Bone marrow (tissue), 2 donors: ENCODE measurements at places on chromosomes 5 and 9.

DNA sequence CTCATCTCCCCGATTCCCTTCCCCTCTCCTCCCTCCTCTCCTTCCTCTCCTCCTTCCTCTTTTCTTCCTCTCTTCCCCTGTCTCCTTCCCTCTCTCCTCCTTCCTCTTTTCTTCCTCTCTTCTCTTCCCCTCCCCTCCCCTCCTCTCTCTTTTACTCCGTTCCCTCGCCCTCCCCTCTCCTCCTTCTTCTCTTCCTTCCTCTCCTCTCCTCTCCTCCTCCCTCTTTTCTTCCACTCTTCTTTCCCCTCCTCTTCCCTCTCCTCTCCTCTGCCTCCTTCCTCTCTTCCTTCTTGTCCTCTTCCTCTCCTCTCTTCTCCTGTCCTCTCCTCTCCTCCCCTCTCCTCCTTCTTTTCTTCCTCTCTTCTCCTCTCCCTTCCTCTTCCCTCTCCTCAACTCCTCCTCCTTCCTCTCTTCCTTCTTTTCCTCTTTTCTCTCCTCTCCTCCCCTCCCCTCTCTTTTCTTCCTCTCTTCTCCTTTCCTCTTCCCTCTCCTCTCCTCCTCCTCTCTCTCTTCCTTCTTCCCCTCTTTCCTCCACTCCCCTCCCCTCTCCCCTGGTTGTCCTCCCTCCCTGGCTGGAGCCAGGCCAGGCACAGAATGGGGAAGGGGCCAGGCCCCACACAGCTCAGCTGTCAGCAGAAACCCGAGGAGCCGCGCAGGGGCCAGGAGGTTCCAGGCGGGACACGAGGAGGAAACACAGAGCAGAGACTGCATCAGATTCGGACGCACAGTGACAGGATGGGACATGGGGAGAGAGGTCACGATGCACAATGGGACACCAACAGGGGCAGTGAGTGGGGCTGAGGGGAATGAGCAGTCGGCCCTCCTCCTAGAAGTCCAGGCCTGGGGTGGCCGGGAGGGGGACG is 48.0 kb downstream of the CAMK2A start:
- DNase-seq = no peak

DNA sequence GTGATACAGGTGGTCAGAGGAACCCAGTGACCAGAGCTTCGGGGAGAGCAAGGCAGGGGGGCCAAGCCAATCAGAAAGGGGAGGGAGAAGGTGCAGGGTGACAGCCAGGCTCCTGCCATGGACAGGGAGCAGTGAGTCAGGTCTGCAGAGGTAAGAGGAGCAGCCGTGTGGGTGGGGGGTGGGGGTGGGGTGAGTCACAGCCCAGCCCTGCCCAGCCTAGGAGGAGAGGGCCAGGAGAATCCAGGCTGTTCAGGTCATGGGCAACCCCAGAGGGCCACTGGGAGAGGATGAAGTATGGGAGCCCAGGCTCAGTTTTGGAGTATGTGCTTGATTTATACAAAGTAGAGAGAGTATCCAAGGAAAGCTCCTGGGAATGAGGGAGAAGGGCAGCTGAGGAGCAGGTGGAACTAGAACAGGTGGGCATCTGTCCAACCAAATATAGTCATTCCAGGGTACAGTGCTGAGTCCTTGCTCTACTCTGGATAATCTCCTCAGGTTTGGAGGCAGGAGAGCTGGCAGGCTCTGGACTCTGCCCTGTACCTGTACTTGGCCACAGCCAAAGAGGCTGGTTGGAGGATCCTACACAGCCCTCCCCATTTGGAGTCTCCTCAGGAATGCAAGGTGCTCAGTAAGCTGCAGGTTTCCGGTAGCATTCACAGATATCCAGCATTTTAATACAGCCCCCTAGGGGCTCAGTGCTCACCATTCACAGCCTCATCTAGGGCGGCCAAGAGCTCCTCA is 1.6 kb downstream of the HBEGF start:
- no peak for DNase-seq

DNA sequence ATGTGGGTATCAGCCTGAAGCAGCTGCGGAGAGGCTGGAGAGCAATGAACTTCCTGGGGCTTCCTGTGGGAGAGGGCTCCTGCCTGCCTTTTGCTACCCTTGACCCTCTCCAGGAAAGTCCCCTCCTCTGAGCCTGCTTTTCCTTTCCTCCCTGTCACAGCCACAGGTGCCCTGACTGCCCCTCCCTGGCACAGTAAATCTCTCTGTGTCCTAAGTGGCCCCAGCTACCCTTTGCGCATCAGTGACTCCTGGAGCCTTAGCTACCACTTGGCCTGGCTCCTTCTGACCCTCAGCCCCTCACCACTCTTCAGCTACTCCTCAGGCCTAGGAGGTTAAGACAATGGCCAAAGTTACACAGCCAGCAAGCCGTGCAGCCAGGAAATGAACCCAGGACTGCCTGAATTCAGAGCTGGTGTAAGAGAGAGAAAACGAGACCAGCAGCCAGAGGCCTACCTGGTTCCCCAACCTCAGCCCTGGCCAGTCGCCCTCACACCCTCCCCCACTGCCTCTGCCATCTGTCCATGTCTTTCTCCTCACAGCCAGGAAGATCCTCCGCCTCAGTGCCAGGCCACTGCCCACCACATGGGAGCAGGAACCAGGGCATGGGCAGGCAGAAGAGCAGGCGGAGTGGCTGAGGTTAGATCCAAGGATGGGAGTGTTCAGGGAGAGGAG is 18.6 kb downstream of the CNTFR start:
- DNase-seq = no peak

DNA sequence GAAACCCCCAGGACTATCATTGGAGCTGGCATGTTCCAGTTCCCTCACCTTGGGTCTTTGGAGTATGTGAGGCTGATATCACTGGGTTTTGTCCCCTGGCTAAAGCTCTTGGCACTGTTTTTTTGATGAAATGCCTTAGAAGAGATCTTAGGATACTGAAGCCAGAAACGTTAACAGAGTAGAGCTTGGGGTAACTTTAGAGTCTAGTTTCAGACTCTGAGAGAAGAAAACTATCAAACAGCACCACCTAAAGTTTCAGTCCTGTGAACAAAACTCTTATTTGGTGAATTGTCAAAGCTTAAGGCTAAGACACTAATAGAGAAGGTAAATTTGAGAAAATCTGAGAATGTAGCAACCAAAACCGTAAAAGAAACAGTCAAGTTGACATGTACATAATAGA is 111.7 kb upstream of the PUM3 start:
- DNase-seq = no peak

- no peak for DNase-seq
These were observed 8.5 kb downstream of the RNF44 start for GRCh38 chr5:176528761-176529115.

DNA sequence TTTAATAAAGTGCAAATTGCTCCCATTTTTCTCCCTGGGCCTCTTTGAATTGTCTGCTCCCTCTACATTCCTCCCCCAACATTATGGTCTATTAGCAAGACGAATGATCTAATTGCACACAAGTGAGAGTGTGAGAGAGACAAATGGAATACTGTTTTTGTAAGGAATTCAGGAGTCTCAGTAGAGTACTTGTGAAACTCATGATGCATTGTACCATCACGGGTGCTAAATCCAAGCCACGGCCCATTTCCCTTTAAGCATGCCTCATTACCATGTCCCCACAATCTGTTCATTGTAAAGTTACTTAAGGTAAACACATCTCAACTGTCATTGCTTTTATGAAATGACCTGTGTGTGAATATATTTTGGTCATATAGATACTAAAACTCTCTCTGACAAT is 62.8 kb downstream of the CD180 start:
- DNase-seq = no peak

DNA sequence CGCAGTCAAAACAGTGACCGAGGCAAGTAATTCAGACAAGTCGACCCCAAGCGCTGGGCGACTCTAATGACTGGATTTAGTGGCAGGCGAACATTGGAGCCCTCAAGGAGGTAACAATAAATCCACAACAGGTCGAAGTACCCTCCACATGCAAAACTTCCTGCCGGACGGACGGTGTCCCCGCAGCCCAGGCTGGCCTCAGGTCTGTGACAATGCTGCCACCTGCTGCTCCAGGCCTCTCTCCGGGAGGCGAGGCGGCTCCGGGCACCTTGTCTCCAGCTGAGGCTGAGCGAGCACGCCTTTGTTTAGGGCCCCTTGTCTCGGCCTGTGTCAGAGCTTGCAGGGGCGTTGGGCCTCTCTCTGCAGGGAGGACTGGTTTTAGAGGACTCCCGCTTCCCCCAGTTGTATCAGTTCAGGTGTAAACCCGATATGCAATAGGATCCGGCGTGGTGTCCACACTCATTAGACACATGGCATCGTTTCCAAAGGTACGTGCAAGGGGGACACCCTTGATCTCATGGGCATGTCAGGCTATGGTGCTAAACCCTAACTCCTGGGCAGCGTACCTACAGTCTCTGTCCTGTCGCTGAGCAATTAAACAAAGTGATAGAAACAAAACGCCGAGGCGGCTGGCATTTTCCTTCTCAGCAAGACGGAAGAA is 628.0 kb upstream of the ADAMTS16 start:
- no peak for DNase-seq

- no peak for DNase-seq
These were observed 14.4 kb downstream of the ELOVL7 start for GRCh38 chr5:60829490-60830266.

DNA sequence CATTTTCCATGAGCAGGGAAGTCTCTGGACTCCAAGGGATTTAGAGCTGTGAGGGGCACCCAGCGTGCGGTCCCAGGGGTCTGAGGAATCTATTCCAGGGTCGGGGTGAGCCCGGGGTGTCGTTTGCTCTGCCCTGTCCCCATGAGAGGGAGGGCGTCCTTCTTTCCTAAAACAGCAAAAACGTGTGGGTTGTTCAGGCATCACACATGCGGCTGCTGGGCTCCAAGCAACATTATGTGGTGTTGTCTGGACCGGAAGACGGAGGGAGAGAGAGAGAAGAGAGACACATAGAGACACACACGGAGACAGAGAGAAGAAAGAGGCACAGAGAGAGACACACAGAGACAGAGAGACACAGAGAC is 42.7 kb upstream of the COL5A1 start:
- DNase-seq = no peak

GRCh38 chr5:153753645-153754432 is 263.4 kb downstream of the GRIA1 start:
- no peak for DNase-seq
